ENCODE measurements at places on chromosomes 13 and 19. TPM values are rescaled to one million over a fixed set of nuclear protein-coding genes. Genes with fewer than 3 reads are reported as not detected.

- no peak overlapping the region for H3K27ac ChIP-seq
- no peaks in the 10 kb centered on the region for H3K27me3 ChIP-seq
- H3K4me1 ChIP-seq, result peaks cover 5% of the 10 kb centered on the region
- H3K36me3 ChIP-seq, result no peaks in the 10 kb centered on the region
Measured at GRCh38 chr19:3721887-3722442, 13.8 kb downstream of the TJP3 start.

GRCh38 chr19:53177986-53178385 is 15.2 kb downstream of the ZNF665 start:
- no peaks in the 10 kb centered on the region for H3K27me3 ChIP-seq
- H3K4me3 ChIP-seq, result no peak overlapping the region
- no peak overlapping the region for H3K27ac ChIP-seq
- no peak for DNase-seq
- H3K36me3 ChIP-seq, result no peaks in the 10 kb centered on the region
- H3K4me1 ChIP-seq, result no peaks in the 10 kb centered on the region

The METTL21C gene
- not detected for total RNA-seq

- H3K4me1 ChIP-seq, result peaks cover 2% of the 10 kb centered on the region
- no peak overlapping the region for H3K4me3 ChIP-seq
- no peak for DNase-seq
- H3K36me3 ChIP-seq, result no peaks in the 10 kb centered on the region
- no peak overlapping the region for H3K27ac ChIP-seq
Measured at GRCh38 chr13:114079601-114080536, 52.6 kb downstream of the RASA3 start.

The IRS2 gene
- total RNA-seq, result 12.9 TPM

- H3K4me1 ChIP-seq, result no peaks in the 10 kb centered on the region
- H3K36me3 ChIP-seq, result peaks cover 6% of the 10 kb centered on the region
- H3K4me3 ChIP-seq, result no peak overlapping the region
- no peak for DNase-seq
Measured at GRCh38 chr13:110209950-110210603, 96.9 kb downstream of the COL4A1 start.

GRCh38 chr13:66689628-66690027 is 540.5 kb downstream of the PCDH9 start:
- H3K4me1 ChIP-seq, result no peaks in the 10 kb centered on the region
- no peaks in the 10 kb centered on the region for H3K27me3 ChIP-seq

DNA sequence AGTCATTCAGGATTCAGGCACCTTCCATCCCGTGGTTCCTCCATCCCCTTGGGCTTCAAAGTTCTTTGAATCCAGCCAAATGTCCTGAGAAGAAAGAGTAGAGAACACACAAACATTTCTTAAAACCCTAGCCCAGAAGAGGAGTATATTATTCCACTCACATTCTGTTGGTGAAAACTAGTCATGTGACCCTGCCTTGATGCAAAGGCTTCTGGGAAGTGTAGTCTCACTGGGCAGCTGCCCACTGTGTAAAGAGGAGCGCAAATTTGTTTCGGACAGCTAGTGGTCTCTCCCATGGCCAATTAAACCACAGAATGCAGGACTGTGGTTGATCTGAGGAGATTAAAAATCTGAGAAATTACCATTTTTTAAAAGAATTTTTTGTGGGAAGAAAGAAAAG is 304.4 kb downstream of the SUCLA2 start:
- no peak for DNase-seq
- H3K27ac ChIP-seq, result no peak overlapping the region
- H3K4me1 ChIP-seq, result no peaks in the 10 kb centered on the region
- no peak overlapping the region for H3K4me3 ChIP-seq

The ADGRE2 gene
- total RNA-seq, result 10.4 TPM

The SPACA6 gene
- 25.4 TPM for total RNA-seq

The QPCTL gene
- 8.0 TPM for total RNA-seq

The ZNF112 gene
- total RNA-seq, result 8.5 TPM

The LHB gene
- not detected for total RNA-seq
